Stimulated activated CD8-positive, alpha-beta memory T cell treated with anti-CD3 and anti-CD28 coated beads, Interleukin-4, amount 100 ng/mL, for 4 hours (primary cell): ENCODE measurements at places on chromosomes 12 and 14.

DNA sequence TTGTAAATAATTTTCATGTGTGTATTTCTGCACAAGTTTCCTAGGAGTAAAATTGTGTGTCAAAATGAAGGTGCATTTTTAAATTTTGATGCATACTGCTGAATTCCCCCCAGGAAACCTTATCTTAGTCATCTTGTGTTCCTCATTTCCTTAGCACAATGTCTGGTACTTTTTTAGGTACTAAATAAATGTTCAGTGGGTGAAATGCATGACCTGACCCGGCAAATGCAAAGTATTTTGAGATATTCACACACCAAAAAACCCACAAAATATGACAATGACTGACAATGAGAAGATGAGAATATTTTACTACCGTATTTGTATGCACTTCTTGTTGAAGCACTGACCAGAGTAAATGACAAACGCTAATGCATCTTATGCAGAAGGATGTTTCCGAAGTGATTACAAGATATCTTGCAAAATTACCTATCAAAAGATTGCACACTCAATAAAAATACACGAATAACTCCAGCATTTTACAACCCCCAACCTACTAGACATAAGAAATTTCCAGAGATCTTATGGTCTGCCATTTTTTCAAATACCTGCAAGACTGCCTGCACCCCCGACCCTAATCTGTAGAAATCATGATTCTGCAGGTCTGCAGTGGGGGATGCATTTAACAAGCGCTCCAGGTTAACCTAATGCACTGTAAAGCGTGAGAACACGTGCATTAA, 895 bp upstream of the PRKAB1 start:
- DNase-seq, result no peak

DNA sequence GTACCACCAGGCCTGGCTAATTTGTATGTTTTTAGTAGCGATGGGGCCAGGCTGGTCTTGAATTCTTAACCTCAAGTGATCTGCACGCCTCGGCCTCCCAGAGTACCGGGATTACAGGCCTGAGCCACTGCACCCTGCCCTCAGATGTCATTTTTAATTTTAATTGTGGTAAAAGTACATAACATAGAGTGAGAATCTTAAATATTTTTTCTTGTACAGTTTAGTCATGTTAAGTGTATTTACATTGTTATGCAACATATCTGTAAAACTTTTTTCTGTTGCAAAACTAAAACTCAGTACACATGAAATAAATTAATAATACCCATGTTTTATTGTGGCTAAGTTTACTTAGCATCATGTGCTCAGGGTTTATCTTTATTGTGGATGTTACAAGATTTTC, 231.4 kb downstream of the ALG10 start:
- no peak for DNase-seq

- no peak for DNase-seq
These were observed 4.2 kb upstream of the LRR1 start for GRCh38 chr14:49594347-49595091.

GRCh38 chr12:19411234-19412204, 27.8 kb upstream of the AEBP2 start:
- no peak for DNase-seq

GRCh38 chr12:88362439-88362838, 217.8 kb downstream of the KITLG start:
- DNase-seq, result no peak

DNA sequence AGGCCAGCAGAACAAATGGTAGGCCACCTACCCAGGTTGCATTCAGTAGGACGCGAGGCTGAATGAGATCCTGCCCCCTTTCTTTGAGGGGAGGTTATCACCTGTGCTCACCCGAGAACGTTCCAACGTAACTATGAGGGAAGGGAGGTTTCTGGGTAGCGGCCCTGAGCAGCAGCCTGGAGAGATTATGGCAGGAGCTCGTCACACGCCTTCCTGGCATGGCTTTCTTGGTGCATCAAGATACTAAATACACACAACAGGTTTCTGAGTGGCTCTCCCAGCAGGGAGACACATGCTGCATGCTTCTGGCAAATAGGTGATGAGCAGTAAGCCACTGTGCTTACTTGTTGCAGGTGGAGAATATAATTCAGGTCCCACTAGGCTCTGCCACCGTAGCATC, 147.7 kb downstream of the CALM1 start:
- no peak for DNase-seq
